Adrenal gland (tissue), 19 donors: ENCODE measurements at places on chromosomes 13 and 19. TPM values are rescaled to one million over a fixed set of nuclear protein-coding genes. Genes with fewer than 3 reads are reported as not detected.

- DNase-seq, result no peak
These were observed 9.3 kb upstream of the IGFL3 start for GRCh38 chr19:46133777-46134241.

DNA sequence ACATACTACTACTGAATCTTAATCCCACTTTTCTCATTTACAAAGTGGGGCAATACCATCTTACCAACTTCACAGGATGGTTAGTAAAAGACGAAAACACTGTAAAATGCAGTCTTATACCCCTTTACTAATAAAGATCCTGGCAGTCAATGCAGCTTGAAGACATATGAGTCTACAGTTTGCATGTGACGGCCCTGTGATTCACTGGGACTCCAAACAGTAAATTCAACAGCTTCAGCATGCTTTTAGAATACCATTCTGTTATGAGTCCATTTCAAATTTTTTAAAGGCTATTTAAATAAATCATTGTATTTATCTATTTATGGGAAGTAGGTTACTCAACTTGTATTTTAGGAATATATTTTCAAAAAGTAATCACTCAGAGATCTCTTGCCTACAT lies 629.1 kb downstream of the LIG4 start:
- no peak for DNase-seq

Gene CPAMD8
- 8.6 TPM for total RNA-seq

- peak; percentile 83 for DNase-seq
These were observed at the start of gene PLIN5 for GRCh38 chr19:4534836-4535658. TSS of gene PLIN5 (minus strand) at chr19:4535224. CDS start at chr19:4534074, 1,150 bp downstream.

DNA sequence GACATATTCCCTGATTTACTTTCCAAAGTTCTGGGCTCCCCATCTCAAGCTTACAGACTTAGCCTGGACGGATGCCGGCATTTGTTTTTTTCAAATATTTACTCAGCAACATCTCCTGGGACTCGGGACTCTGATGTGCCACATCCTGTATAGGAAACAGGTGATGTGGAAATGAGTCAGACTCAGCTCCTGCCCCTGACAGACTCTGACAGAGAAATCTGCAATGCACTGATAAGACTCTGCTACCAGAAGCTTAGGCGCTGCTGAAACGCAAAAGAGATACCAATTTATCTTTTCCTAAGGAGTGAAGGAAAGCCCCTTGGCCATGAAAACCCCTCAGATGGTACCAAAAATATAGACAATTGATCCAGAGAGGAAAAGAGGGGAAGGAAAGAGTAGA lies 16.2 kb downstream of the LAIR2 start:
- DNase-seq, result no peak

DNA sequence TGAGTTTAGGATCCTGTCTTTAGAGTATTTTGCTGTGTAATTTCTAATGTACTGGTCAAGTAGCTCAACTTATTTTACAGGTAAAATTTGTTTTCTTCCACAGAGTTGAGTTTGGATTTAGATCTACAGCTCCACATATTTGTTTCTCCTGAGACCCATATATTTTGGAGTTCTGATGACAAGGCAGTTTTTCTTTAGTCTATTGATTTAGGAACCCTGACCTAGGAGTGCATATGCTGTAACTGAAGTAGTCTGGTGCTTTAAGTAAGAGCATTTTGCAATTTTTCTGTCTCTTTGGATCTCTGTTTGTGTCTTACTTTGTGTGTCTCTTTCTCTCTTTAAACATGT lies 19.5 kb upstream of the SPRY2 start:
- DNase-seq, result no peak

- no peak for DNase-seq
These were observed 103.7 kb downstream of the ABCC4 start for GRCh38 chr13:95197548-95197947.

GRCh38 chr13:60755380-60756163 lies 358.6 kb downstream of the TDRD3 start:
- DNase-seq, result no peak

DNA sequence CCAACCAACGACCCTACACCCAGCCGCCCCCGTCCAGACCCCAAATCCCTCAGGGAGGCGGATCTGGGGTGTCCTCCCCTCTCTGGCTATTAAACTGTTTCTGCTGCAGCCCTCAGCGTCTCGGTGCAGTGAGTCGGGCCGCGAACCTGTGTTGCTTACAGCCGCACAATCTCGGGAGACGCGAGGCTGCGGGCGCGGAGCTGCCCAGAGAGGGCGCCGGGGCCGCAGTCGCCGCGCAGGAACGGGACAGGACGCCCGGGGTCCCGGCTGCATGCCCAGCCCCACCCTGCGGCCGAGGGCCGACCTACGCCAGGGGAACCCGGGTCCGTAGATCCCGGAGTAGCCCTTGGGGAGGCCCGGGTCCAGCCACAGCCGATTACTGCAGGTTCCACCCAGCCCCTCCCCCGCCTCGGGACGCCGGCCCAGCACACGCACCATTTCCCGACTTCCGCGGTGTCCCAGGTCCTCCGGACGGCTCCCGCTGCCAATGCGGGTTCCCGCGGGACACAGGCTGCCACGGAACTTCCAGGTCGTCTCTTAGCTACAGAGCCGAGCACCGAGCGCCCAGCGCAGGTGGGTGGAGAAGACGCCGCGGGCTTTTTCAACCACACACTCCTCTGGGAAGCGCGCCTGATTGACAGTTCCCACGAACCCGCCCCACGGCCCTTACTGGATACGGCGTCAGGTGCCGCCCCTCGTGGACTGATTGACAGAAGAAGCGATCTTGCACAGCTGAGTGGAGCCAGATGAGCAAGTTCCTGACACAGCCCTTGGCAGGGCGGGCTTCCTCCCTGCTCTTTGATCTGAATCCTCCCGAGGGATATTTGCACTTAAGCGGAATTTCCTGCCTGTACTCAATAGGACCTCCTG lies at the start of gene ZNF799:
TSS of gene ZNF799 (minus strand) at position 639 of the 870 bp plus-strand sequence. CDS start at position 438, 201 bp downstream.
- peak; percentile 99 for DNase-seq
